ENCODE measurements at places on chromosomes 13 and 19. TPM values are rescaled to one million over a fixed set of nuclear protein-coding genes. Genes with fewer than 3 reads are reported as not detected.
A peak's percentile ranks its signal among the peaks of the same experiment; 100 is the strongest.

SCN1B gene
- total RNA-seq, result 7.7 TPM

- no peak for DNase-seq
These were observed 12.7 kb downstream of the SMIM24 start for GRCh38 chr19:3467437-3468198.

DNA sequence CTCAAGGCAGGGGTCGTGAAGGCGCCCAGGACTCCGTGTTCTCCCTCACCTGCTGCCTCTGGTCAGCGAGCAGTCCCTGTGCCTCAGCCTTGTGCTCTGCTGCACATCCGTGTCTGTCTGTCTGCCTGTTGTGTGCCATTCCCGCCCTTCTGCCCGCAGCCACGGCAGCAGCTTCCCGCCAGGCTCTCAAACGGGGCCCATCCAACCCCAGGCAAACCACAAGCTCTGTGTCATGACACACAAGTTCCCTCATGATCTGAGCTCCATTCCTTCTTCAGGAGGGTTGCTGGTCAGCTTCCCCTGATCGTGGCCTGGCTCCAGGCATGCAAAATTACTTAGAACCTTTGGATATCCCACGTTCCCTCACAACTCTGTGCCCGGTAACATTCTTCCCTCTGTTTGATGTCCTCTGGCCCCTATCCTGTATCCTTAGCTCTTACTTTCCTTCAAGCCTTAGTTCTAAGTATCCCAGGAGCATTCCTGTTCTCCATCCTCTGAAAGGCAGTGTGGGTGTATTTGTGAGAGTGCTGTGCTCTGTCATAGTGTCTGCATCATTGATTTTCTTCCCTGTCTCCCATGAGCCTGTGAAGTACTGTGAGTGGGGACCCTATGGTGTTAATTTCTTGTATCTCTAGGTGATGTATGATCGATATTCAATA lies 3.2 kb downstream of the GPR183 start:
- DNase-seq, result peak; percentile 79

DNA sequence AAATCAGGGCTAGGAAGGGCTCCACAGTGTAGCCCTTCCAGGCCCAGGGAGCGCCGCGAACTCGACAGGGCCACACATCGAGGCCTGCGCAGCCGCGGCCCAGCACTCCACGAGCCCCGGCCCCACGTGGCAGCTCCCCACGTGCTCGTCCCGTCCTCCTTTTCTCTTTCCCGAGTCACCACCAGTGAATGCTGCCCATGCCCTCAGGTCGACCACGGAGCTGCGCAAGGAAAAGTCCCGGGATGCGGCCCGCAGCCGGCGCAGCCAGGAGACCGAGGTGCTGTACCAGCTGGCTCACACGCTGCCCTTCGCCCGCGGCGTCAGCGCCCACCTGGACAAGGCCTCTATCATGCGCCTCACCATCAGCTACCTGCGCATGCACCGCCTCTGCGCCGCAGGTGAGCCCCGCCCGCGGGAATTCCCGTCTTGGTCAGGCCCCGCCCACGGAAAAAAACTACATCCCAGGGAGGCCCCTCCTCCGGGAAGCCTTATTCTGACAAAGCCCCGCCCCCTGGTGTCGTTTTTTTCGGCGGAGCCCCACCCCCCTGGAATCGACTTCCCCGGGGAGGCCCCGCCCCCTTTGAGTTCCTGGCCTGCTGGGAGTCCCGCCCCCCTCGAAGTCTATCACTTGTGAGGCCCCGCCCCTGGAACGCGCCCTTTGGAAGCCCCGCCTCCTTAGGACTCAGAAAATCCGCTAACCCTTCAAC lies 7.0 kb downstream of the HIF3A start:
- DNase-seq, result peak; percentile 77

HIPK4 gene
- 0.24 TPM for total RNA-seq

ADGRE3 gene
- total RNA-seq, result 0.84 TPM

- DNase-seq, result no peak
These were observed 31.5 kb upstream of the IRS2 start for GRCh38 chr13:109817591-109818535.

DNA sequence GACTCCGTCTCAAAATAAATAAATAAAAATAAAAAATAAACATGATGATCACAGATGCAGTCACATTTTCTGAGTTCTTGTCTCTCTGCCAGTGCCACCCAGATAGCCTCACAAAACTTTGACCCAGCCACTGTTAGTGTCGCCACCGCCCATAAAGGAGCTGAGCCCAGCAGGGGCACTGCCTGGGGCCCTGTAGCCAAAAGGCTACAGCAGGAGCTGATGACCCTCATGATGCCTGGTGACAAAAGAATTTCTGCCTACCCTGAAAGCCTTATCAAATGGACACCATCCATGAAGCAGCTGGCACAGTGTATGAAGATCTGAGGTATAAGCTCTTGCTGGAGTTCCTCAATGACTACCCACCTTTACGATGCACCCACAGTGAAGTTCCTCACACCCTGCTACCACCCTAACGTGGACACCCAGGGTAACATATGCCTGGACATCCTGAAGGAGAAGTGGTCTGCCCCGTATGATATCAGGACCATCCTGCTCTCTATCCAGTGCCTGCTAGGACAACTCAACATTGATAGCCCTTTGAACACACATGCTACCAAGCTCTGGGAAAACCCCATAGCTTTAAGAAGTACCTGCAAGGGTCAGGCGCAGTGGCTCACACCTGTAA lies 18.3 kb downstream of the ZNF587 start:
- no peak for DNase-seq

GRCh38 chr13:54175466-54175865 lies 1146.9 kb downstream of the OLFM4 start:
- DNase-seq, result no peak

- no peak for DNase-seq
These were observed 66.4 kb upstream of the USP29 start for GRCh38 chr19:57053401-57053800.
